ENCODE measurements at places on chromosomes 13 and 19. TPM values are rescaled to one million over a fixed set of nuclear protein-coding genes. Genes with fewer than 3 reads are reported as not detected.

Gene UBE2L5
- total RNA-seq: not detected

Gene KLK4
- not detected for total RNA-seq

Gene GPC6
- total RNA-seq: not detected

Gene PBX4
- 7.4 TPM for total RNA-seq

Gene SIRT6
- 23.2 TPM for total RNA-seq

Gene OLFM2
- total RNA-seq: 6.2 TPM

Gene DNAAF3
- 76.6 TPM for total RNA-seq

DNA sequence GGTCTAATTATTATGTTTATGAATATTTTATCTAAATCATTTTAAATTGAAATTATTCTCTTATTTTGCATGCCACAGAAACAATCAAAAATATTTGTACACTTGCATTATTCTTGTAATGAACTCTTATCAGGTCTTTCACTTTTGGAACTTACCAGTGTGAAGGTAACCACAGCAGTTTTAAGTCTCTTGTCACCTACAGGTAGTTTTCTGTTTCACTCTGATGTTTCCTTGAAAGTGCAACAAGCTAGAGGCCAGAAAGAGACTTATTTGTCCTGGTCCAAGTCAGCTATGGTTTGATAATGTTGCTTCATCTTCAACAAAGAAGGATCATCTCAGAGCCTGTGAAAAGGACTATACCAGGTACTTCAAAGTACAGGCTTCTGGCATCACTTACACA lies 133.4 kb upstream of the NBEA start:
- no peak overlapping the region for H3K27ac ChIP-seq
- no peak for DNase-seq
- H3K36me3 ChIP-seq: no peaks in the 10 kb centered on the region
- no peaks in the 10 kb centered on the region for H3K27me3 ChIP-seq

DNA sequence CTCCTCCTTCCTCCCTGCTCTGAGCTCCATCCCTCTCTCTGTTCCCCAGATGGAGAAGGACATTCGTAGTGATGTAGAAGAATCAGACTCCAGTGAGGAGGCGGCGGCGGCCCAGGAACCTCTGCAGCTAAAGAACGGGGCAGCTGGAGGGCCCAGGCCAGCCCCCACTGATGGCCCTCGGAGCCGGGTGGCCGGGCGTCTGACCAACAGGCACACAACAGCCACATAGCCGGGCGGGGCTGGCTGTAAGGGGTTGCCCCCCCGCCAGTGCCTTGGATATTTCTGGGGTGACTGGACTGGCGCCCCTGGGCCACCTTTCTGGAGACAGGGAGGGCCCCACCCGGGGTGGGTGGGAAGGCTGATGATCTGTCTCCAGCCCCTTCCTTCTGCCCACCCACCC lies 46.3 kb downstream of the CD320 start:
- no peak overlapping the region for H3K4me3 ChIP-seq
- H3K36me3 ChIP-seq: no peaks in the 10 kb centered on the region
- H3K27ac ChIP-seq: no peak overlapping the region

DNA sequence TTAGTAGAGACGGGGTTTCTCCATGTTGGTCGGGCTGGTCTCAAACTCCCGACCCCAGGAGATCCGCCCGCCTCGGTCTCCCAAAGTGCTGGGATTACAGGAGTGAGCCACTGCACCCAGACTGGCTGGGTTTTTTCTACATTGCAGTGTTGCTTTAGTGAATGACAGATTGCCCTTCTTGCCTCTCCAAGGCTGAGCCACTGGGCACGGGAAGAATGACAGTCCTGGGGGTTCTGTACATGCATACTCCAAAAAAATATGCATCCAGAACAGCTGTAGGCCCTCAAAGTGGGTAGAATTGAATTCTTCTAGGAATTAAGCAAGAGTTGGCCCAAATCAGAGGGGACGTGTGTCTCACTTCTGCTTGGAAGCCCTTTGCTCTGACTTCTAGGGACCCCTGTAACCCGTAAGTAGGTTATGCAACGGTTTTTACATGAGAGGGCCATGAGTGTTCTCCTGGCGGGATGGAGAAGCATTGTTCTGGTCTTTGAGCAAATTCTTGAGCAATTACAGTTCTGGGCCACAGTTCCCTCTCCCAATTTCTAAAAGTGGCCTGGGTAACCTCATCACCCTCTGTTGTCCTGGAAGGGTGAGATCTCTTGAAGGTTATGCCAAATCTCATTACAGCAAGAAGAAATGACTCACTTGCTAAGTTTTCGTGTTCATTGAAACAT lies 3.6 kb downstream of the ACTN4 start:
- peak overlapping the region; percentile 100 for H3K4me3 ChIP-seq
- H3K4me1 ChIP-seq: peaks cover 60% of the 10 kb centered on the region
- H3K36me3 ChIP-seq: peaks cover 32% of the 10 kb centered on the region
- H3K27ac ChIP-seq: peak overlapping the region; percentile 99
- DNase-seq: no peak

DNA sequence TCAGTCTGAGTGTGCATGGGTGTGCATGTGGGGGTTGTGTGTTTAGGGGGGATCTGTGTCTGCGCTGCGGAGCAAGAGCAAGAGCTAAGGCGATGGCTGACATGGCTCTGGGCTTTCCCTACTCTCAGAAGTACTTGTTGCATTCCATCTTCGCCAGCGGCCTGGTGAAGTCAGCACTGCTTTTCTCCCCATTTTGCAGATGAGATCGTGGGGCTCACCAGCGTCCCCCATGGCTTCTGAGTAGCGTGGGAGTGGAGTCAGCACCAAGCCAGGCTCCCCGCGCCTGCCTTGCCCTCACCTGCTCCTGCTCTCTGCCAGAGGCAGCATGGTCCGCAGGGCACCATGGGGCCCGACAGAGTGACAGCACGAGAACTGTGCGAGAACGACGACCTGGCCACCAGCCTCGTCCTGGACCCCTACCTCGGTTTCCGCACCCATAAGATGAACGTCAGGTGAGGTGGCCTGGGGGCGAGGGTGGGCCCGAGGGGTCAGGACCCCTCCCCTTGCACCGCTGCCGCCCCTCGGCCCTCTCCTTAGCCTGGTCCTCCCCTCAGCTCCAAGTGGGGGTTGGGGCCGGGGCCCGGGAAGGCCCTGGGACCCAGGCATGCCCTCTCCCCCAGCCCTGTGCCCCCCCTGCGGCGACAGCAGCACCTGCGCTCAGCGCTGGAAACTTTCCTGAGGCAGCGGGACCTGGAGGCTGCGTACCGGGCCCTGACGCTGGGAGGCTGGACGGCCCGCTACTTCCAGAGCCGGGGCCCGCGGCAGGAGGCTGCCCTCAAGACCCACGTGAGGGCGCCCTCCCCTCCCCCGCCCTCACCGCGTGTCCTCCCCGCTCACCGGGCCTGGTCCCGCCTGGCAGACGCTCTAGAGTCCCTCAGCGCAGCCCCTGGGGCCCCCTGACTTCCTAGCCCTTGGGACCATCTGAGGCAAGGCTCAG lies 2.2 kb downstream of the KMT5C start:
- H3K4me1 ChIP-seq: peaks cover 24% of the 10 kb centered on the region
- 0 out of 2 replicates have a peak, but pooled peaks cover 5% of the 10 kb centered on the region for H3K36me3 ChIP-seq
- H3K27ac ChIP-seq: no peak overlapping the region
- peak overlapping the region; percentile 86 for H3K4me3 ChIP-seq

- no peak overlapping the region for H3K27ac ChIP-seq
- no peaks in the 10 kb centered on the region for H3K36me3 ChIP-seq
- no peak for DNase-seq
- H3K4me3 ChIP-seq: no peak overlapping the region
- peaks cover 25% of the 10 kb centered on the region for H3K4me1 ChIP-seq
- H3K27me3 ChIP-seq: no peaks in the 10 kb centered on the region
Observed at GRCh38 chr13:27264181-27264580, 6.4 kb upstream of the RASL11A start.

DNA sequence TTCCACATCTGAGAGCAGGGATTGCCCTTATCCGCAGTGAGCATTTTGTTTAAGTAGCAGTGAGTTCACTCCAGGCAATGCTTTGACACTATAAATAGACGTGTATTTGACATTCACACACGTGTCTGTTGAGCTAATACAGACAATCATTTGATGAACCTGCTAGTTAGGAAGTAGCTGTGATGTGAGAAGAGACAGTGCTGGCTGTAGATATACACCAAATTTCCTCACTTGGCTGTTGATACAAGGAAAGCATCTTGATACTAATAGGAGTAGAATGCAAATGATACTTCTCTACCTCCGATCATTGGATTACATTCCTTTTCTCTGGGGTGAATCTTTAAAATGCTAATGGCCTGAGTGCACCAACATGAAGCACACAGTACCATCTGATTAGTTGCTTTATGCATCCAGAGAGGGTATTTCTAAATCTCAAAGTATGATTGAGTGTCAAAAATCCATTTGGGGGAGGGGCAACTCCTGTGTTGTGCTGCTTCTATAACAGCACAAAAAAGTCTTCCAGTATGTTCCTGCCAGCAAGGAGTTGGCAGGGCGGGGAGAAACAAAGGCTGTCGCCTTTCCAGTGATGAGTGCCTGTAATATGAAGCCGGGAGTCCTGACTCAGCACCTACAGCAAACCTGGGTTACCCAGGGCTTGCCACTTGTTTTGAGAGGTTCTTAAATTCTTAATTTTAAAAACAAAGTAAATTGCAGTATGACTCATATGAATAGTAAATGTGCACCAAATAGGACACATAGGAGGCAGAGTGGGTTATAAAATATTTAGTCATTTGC lies 7.0 kb downstream of the CUL4A start:
- H3K27me3 ChIP-seq: no peaks in the 10 kb centered on the region
- H3K36me3 ChIP-seq: peaks cover 33% of the 10 kb centered on the region
- peak; percentile 73 for DNase-seq
- H3K4me1 ChIP-seq: peaks cover 41% of the 10 kb centered on the region
- H3K27ac ChIP-seq: peak overlapping the region; percentile 76

DNA sequence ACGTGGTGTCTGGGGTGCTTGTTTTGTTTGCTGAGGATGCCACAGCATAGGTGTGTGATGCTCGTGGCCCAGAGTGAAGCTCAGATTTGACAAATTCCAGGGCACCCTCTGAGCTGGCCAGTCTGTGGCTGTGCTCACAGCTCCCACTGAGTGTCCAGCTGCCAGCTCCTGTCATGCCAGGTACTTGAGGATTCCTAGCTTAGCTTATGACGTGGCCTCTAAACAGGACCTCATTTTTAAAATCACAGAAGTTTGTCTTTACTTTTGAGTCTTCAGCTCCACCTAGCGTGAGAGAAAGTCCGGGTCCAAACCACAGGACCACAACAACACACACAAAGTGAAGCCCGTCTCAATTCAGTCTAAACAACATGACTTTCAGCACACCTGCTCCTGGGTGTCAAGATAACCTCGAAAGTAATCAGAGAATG lies 117.3 kb downstream of the RAB20 start:
- peaks cover 77% of the 10 kb centered on the region for H3K4me1 ChIP-seq
- no peaks in the 10 kb centered on the region for H3K36me3 ChIP-seq
- peak; percentile 65 for DNase-seq
- H3K4me3 ChIP-seq: no peak overlapping the region
- H3K27ac ChIP-seq: no peak overlapping the region
- H3K27me3 ChIP-seq: no peaks in the 10 kb centered on the region

- H3K36me3 ChIP-seq: no peaks in the 10 kb centered on the region
- no peak for DNase-seq
- H3K27ac ChIP-seq: no peak overlapping the region
- H3K27me3 ChIP-seq: peaks cover 16% of the 10 kb centered on the region
- no peak overlapping the region for H3K4me3 ChIP-seq
- H3K4me1 ChIP-seq: no peaks in the 10 kb centered on the region
Observed at GRCh38 chr19:2659856-2660432, 42.5 kb downstream of the GNG7 start.

DNA sequence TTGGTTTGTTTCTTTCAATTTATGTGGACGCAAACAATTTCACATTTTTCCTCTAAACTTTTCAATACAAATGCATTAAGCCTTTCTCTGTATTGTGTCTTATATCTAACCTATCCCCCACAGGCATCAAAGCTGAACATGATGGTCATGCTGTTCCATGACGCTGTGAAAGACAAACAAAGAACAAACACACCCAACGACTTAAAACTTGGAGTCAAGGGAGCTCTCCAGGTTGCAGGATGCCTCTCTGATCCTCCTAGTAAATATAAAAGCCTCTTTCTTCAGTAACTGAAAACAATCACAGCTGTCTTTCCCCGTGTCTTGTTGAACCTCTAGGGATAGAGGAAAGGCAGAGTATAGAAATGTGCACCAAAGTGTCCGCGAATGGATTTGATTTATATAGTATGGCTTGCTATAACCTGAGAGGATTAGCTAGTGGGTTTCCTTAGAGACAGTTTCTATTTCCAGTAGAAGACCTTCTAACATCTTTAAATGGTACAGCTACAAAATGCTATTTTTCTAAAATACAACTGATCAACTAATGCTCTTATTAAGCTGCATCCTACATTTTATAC lies 43.1 kb downstream of the PCDH9 start:
- H3K36me3 ChIP-seq: no peaks in the 10 kb centered on the region
- H3K4me1 ChIP-seq: no peaks in the 10 kb centered on the region
- H3K27me3 ChIP-seq: no peaks in the 10 kb centered on the region
- no peak overlapping the region for H3K27ac ChIP-seq

GRCh38 chr13:28339419-28339818 lies 155.5 kb downstream of the FLT1 start:
- H3K4me1 ChIP-seq: no peaks in the 10 kb centered on the region
- peaks cover 89% of the 10 kb centered on the region for H3K27me3 ChIP-seq
- no peak overlapping the region for H3K27ac ChIP-seq
- H3K4me3 ChIP-seq: no peak overlapping the region
- H3K36me3 ChIP-seq: no peaks in the 10 kb centered on the region
- DNase-seq: no peak

DNA sequence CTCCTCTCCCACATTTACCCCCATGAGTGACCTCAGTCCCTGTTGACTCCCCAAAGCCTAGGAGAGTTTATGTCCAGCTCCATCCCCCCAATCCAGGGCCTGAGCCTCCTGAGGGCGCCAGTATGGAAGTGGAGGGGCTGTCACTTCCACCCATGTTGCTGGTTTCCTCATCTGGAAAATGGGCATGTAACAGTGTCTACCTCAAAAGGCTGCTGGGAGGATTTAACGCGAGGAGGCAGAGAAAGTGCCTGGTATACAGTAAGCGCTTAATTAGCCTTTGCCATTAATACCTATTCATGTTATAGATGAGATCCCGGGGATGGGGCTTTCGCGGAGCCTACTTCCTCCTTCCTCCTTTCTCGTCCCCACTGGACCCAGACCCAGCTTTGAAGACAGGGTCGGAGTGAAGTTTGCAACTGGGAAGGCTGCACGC lies 476 bp downstream of the TYK2 start:
- no peaks in the 10 kb centered on the region for H3K27me3 ChIP-seq
- H3K4me3 ChIP-seq: peak overlapping the region; percentile 82
- DNase-seq: no peak
- H3K4me1 ChIP-seq: peaks cover 6% of the 10 kb centered on the region
- H3K36me3 ChIP-seq: peaks cover 6% of the 10 kb centered on the region

- no peaks in the 10 kb centered on the region for H3K27me3 ChIP-seq
- H3K4me3 ChIP-seq: no peak overlapping the region
- no peaks in the 10 kb centered on the region for H3K36me3 ChIP-seq
Observed at GRCh38 chr13:80477661-80478443, 136.9 kb upstream of the SPRY2 start.

DNA sequence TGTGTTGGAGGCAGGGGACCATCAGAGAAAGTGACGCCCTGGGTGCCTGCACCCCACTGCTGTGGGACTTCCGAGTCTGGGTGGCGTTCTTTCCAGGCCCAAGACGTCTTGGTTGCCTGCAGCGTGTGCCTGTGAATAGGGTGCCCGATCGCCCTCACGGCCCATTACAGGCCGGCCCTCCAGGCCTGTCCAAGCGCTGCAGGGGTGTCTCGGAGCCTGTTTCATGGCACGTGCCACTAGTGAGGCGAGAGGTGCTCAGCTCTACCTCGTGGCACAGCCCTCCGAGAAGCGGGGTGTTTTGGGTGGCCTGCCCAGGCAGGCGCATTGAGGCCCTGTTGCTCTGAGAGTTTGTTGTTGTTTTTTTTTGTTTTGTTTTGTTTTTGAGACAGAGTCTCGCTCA lies 30.1 kb downstream of the DOT1L start:
- H3K27ac ChIP-seq: no peak overlapping the region
- H3K27me3 ChIP-seq: no peaks in the 10 kb centered on the region
- DNase-seq: no peak
- H3K4me1 ChIP-seq: no peaks in the 10 kb centered on the region
- H3K4me3 ChIP-seq: no peak overlapping the region
- no peaks in the 10 kb centered on the region for H3K36me3 ChIP-seq

All from PC-9 (cell line).